Upper lobe of right lung (tissue), 1 donor: ENCODE measurements at places on chromosomes 12 and 14. TPM values are rescaled to one million over a fixed set of nuclear protein-coding genes. Genes with fewer than 3 reads are reported as not detected.

Gene TCL1B
- total RNA-seq = not detected

Gene TNS2
- total RNA-seq = 232 TPM

Gene FAM90A1
- total RNA-seq = 0.43 TPM

Gene WDR89
- 12.4 TPM for total RNA-seq

Gene OVCH1
- total RNA-seq = 2.0 TPM

Gene LRRC43
- not detected for total RNA-seq

Gene PROX2
- not detected for total RNA-seq

DNA sequence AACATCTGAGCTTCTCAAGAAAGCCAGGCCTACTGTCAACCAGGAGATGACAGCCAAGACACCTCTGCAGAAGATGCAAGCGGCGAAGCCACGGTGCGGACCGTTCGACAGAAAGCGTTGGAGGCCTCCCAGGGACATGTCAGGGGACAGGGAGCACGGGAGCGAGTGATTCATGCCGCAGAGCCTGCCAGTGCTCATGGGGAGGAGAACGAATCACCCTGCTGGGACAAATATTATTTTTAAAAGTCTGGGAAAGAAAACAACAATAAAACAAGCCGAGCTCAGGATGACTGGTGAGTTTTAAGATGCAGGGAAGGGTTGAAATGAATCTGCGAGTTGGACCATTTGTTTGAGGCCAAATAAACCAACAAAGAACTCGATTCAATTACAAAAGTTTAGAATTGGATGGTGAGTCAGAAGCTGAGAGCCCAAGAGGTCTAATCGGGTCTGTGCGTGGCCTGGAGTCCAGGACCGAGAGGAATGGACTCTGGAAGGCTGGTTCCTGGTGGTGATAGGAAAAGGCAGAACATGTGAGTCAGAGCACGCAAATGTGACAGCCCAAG, 91.0 kb downstream of the RBM19 start:
- H3K36me3 ChIP-seq = no peaks in the 10 kb centered on the region
- DNase-seq = no peak
- no peak overlapping the region for H3K4me3 ChIP-seq
- H3K27ac ChIP-seq = no peak overlapping the region

GRCh38 chr12:95603351-95604145, 52.3 kb upstream of the USP44 start:
- no peak overlapping the region for H3K27ac ChIP-seq
- DNase-seq = no peak
- H3K4me3 ChIP-seq = no peak overlapping the region

DNA sequence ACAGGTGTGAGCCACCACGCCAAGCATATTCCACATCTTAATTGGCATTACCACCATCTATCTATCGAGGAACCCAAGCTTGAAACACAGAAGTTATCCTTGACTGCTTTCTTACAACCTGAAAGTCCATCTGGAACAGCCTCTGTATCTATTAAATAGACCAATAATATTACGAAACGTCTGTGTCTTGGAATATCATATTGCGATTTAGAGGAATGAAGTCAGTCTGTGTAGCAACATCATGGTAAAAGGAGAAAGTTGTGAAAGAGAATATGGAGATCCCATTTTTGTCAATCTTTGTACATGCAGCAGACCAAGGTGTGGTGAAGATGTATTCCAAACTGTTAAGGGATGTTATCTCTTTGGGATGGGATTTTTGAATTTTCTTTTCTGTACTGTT, 25.8 kb upstream of the MAX start:
- no peak for DNase-seq
- H3K27me3 ChIP-seq = no peaks in the 10 kb centered on the region
- no peaks in the 10 kb centered on the region for H3K36me3 ChIP-seq
- no peaks in the 10 kb centered on the region for H3K4me1 ChIP-seq
- H3K27ac ChIP-seq = no peak overlapping the region

DNA sequence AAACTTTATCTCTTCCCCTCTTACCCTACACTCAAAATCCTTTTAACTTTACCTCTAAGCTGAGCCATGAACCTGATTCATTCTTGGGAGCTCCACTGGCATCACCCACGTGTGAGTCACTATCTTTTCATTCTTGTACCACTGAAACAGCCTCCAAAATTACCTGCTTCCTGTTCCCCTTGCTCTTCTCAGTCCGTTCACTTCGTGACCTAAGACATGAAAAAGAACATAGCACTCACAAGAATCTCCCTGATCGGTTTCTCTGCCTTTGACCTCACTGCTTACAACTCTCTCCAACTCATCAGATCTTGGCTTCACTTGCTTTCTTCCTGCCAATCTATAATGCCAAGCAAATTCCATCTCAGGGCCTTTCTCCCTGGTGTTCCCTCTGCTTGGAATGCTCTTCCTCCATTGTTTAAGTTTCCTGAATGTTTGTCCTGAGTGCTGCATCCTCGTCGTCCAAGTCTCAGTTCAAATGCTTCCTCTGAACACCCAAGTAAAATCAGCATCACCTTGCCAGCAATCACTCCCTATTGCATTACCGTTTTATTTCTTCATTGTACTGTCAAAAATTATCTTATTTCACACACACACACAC, 9.2 kb downstream of the GLIPR1 start:
- H3K4me1 ChIP-seq = no peaks in the 10 kb centered on the region
- H3K4me3 ChIP-seq = no peak overlapping the region
- H3K36me3 ChIP-seq = peaks cover 11% of the 10 kb centered on the region
- H3K27ac ChIP-seq = no peak overlapping the region
- DNase-seq = no peak

GRCh38 chr12:49537752-49538509, 899 bp upstream of the KCNH3 start:
- H3K4me1 ChIP-seq = peaks cover 6% of the 10 kb centered on the region
- peaks cover 48% of the 10 kb centered on the region for H3K27me3 ChIP-seq
- H3K4me3 ChIP-seq = peak overlapping the region; percentile 53

DNA sequence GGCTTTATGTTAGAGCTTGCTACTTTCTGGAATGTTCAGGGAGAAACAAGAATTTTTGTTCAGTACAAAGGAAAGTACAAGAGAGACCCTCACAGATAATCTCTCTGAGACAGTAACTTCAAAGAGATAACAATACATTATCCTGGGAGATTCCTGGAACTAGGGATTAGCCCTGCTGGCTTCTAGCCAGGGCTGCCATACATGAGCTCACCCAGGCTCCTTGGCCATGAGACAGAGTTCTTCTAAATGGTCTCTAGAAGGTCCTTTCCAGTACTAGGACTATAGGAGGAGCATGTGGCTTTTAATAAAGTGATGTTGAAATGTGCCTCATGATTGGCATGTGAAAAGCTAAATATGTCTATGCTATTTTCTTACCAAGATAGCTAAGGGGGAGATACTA, 342.5 kb downstream of the EMP1 start:
- no peaks in the 10 kb centered on the region for H3K27me3 ChIP-seq
- no peaks in the 10 kb centered on the region for H3K4me1 ChIP-seq
- H3K27ac ChIP-seq = no peak overlapping the region
- DNase-seq = no peak
- no peak overlapping the region for H3K4me3 ChIP-seq
- H3K36me3 ChIP-seq = no peaks in the 10 kb centered on the region

DNA sequence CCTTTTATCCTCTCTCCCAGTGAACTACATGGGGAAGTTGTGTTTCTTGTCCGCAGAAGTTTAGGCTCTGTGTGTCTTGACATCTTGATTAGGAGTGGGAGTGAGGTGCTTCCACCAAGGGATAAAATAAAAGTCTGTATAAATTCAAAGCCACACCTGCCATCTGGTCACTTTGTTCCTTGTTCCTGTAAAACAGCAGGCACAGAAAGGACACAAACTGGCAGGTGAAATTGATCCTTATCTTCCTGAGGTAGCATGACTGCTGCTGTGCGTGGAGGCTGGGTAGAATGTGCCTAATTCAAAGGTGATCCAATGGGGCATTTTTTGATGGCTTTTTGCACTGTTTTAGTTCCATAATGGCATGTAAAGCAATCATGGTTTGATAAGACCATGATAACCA, 104.3 kb upstream of the KITLG start:
- H3K36me3 ChIP-seq = no peaks in the 10 kb centered on the region
- no peaks in the 10 kb centered on the region for H3K4me1 ChIP-seq
- H3K27me3 ChIP-seq = no peaks in the 10 kb centered on the region

- no peaks in the 10 kb centered on the region for H3K36me3 ChIP-seq
- no peaks in the 10 kb centered on the region for H3K27me3 ChIP-seq
- peak; percentile 88 for DNase-seq
- H3K27ac ChIP-seq = peak overlapping the region; percentile 56
Measured at GRCh38 chr12:52243856-52244614, 11.0 kb downstream of the KRT7 start.

DNA sequence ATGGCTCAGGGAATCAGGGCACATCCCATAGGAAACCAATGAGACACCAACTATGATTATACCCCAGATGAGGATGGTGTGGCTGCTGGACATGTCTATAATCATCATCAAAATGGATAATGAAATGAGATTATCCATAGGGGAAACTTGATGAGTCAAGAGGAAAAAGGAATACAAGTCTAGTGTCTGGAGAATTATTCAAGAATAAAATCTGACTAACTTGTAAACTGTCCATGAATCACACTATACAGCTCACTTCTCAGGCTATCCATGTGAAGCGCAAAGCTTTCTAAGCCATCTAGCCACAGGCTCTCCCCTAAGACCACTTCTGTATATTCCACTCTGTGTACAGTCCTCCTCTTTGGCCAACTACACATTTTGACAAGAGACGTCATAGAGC, 52.5 kb downstream of the DUSP16 start:
- no peaks in the 10 kb centered on the region for H3K36me3 ChIP-seq
- H3K27me3 ChIP-seq = no peaks in the 10 kb centered on the region
- H3K4me3 ChIP-seq = no peak overlapping the region
- no peak for DNase-seq
- H3K4me1 ChIP-seq = peaks cover 34% of the 10 kb centered on the region

GRCh38 chr12:76558684-76559399, 729 bp downstream of the OSBPL8 start:
- H3K27me3 ChIP-seq = no peaks in the 10 kb centered on the region
- peaks cover 26% of the 10 kb centered on the region for H3K4me1 ChIP-seq
- H3K27ac ChIP-seq = peak overlapping the region; percentile 91
- peak overlapping the region; percentile 91 for H3K4me3 ChIP-seq
- no peaks in the 10 kb centered on the region for H3K36me3 ChIP-seq

GRCh38 chr12:123498126-123498825, 35.2 kb downstream of the RILPL1 start:
- no peak overlapping the region for H3K27ac ChIP-seq
- DNase-seq = no peak
- H3K36me3 ChIP-seq = peaks cover 22% of the 10 kb centered on the region
- no peak overlapping the region for H3K4me3 ChIP-seq
- no peaks in the 10 kb centered on the region for H3K27me3 ChIP-seq

- no peak overlapping the region for H3K27ac ChIP-seq
- no peak overlapping the region for H3K4me3 ChIP-seq
- peaks cover 23% of the 10 kb centered on the region for H3K4me1 ChIP-seq
- no peaks in the 10 kb centered on the region for H3K36me3 ChIP-seq
Measured at GRCh38 chr14:74242021-74242779, 3.0 kb downstream of the VSX2 start.

GRCh38 chr12:4031703-4032291, 158.6 kb upstream of the PARP11 start:
- no peaks in the 10 kb centered on the region for H3K27me3 ChIP-seq
- peak overlapping the region; percentile 77 for H3K27ac ChIP-seq
- H3K36me3 ChIP-seq = no peaks in the 10 kb centered on the region
- peak; percentile 71 for DNase-seq
- peaks cover 23% of the 10 kb centered on the region for H3K4me1 ChIP-seq

GRCh38 chr14:60301685-60302084, 52.7 kb downstream of the PPM1A start:
- no peaks in the 10 kb centered on the region for H3K36me3 ChIP-seq
- H3K4me3 ChIP-seq = no peak overlapping the region
- H3K27me3 ChIP-seq = no peaks in the 10 kb centered on the region
- DNase-seq = no peak
- no peak overlapping the region for H3K27ac ChIP-seq
- no peaks in the 10 kb centered on the region for H3K4me1 ChIP-seq

- no peak overlapping the region for H3K27ac ChIP-seq
- DNase-seq = no peak
- H3K4me1 ChIP-seq = peaks cover 4% of the 10 kb centered on the region
- H3K4me3 ChIP-seq = no peak overlapping the region
Measured at GRCh38 chr14:63654346-63654745, 12.7 kb upstream of the WDR89 start.

GRCh38 chr12:92898755-92899154, 30.3 kb downstream of the EEA1 start:
- no peaks in the 10 kb centered on the region for H3K36me3 ChIP-seq
- no peaks in the 10 kb centered on the region for H3K27me3 ChIP-seq
- H3K4me1 ChIP-seq = peaks cover 20% of the 10 kb centered on the region
- H3K4me3 ChIP-seq = no peak overlapping the region

GRCh38 chr12:65695113-65695865, 129.0 kb upstream of the HMGA2 start:
- H3K27me3 ChIP-seq = no peaks in the 10 kb centered on the region
- H3K4me3 ChIP-seq = no peak overlapping the region
- H3K4me1 ChIP-seq = no peaks in the 10 kb centered on the region

- no peak overlapping the region for H3K27ac ChIP-seq
- H3K27me3 ChIP-seq = no peaks in the 10 kb centered on the region
- no peak overlapping the region for H3K4me3 ChIP-seq
- DNase-seq = no peak
- no peaks in the 10 kb centered on the region for H3K36me3 ChIP-seq
Measured at GRCh38 chr12:38411426-38411825, 94.9 kb downstream of the ALG10B start.

DNA sequence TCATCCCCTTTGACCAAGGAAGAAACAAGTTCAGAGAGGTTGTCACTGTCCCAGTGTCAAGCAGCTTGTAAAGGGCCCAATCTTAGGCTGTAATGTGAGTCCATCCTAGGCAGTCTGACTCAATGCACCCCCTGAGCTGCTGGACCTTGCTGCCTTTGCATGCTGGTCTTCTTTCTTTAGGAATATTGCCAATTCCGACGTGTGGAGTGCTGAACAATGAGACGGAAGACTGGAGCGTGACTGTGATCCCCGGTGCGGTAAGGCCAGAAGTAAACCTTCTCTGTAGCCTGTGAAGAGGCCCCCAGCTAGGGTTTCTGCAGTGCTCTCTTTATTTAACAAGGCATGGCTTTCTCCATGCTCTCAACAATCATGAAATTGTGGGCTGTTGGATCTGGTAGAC, 963 bp downstream of the TCTN2 start:
- peaks cover 10% of the 10 kb centered on the region for H3K4me1 ChIP-seq
- peak overlapping the region; percentile 96 for H3K4me3 ChIP-seq
- DNase-seq = no peak
- H3K27ac ChIP-seq = no peak overlapping the region
- H3K36me3 ChIP-seq = peaks cover 24% of the 10 kb centered on the region

DNA sequence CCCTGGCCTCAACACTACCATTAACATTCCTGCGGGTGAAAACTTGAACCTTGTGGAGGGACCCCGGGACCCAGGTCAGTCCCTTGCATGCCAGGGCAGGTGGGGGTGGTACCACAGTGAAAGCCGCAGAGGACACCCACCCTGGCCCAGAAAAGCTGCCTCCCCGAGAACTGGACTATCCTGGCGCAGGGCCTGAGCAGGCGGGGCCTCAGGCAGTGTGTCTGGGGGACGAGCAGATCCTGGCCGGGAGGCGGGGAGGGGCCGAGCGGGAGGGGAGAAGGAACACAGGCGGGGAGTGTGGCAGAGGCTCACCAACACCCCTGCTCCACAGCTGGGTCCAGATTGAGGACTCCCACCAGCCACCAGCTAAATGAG, 10.0 kb downstream of the AHNAK2 start:
- H3K27me3 ChIP-seq = peaks cover 10% of the 10 kb centered on the region
- peak overlapping the region; percentile 39 for H3K4me3 ChIP-seq
- H3K4me1 ChIP-seq = peaks cover 46% of the 10 kb centered on the region
- no peaks in the 10 kb centered on the region for H3K36me3 ChIP-seq
- peak overlapping the region; percentile 42 for H3K27ac ChIP-seq
- peak; percentile 80 for DNase-seq
